IPS DF 6.9 (cell line): ENCODE measurements at places on chromosomes 12 and 14.

- 0 out of 2 replicates have a peak, but pooled peaks cover 3% of the 10 kb centered on the region for H3K36me3 ChIP-seq
- no peak overlapping the region for H3K27ac ChIP-seq
- H3K4me3 ChIP-seq, result no peak overlapping the region
- DNase-seq, result no peak
- no peaks in the 10 kb centered on the region for H3K27me3 ChIP-seq
- H3K4me1 ChIP-seq, result peaks cover 6% of the 10 kb centered on the region
Measured at GRCh38 chr12:48768147-48768546, 20.7 kb downstream of the ADCY6 start.

GRCh38 chr14:26996246-26996645, 398.4 kb upstream of the NOVA1 start:
- no peak overlapping the region for H3K4me3 ChIP-seq
- H3K36me3 ChIP-seq, result no peaks in the 10 kb centered on the region
- H3K27ac ChIP-seq, result no peak overlapping the region
- H3K4me1 ChIP-seq, result no peaks in the 10 kb centered on the region
- H3K27me3 ChIP-seq, result no peaks in the 10 kb centered on the region
- no peak for DNase-seq

DNA sequence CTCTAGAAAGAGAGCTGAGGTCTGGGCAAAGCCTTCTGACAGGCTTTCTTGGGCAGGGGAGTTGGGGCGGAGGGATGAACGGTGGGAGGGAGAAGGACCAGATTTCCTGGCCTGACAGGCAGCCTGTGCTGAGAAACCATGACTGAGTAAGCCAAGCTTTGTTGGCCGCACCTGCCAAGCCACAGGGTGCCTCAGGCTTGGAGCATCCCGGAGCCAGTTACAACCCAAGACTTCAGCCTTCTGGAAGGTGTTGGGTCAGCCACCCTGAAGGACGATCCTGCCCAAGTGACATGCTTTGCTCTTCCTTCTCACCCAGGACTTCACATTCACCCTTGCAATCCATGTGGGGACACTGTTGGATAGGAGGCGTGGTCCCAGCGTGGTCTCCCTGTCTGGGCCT, 21.0 kb upstream of the AQP2 start:
- H3K27ac ChIP-seq, result no peak overlapping the region
- H3K27me3 ChIP-seq, result no peaks in the 10 kb centered on the region
- no peaks in the 10 kb centered on the region for H3K4me1 ChIP-seq
- DNase-seq, result no peak
- no peak overlapping the region for H3K4me3 ChIP-seq

DNA sequence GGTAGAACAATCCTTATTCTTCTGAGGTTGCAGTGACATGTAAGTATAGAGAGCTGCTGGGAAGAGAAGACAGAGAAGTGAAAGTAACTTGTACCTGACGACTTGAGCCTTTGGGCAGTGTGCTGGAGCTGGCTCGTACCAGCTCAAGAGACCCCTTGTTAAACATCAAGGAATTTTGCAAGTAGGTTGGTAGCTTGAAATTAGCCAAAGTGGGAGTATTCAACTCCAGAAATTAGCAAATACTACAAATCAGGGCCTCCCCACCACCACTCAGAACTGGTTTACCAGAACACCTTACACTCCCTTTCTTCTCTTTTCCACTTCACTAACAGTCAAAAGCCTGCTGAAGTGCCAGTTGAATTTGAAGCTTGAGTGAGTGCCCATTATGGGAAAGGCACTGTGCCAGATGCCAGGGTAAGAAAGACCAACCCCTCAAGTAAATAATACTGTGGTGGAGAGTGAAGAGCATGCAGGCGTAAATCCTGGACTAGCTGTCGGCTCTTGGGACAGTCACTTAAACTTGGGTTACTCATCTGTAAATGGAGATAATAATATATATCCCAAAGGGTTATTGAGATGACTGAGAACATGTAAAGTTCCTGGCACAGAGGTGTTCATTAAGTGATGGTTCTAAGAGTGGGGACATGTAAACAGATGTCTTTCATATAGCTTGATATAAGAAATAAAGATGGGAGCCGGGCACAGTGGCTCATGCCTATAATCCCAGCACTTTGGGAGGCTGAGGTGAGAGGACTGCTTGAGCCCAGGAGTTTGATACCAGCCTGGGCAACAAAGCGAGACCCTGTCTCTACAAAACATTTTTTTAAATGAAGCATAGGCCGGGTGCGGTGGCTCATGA, 27.0 kb upstream of the EID3 start:
- no peak overlapping the region for H3K27ac ChIP-seq
- no peaks in the 10 kb centered on the region for H3K27me3 ChIP-seq
- no peaks in the 10 kb centered on the region for H3K4me1 ChIP-seq

DNA sequence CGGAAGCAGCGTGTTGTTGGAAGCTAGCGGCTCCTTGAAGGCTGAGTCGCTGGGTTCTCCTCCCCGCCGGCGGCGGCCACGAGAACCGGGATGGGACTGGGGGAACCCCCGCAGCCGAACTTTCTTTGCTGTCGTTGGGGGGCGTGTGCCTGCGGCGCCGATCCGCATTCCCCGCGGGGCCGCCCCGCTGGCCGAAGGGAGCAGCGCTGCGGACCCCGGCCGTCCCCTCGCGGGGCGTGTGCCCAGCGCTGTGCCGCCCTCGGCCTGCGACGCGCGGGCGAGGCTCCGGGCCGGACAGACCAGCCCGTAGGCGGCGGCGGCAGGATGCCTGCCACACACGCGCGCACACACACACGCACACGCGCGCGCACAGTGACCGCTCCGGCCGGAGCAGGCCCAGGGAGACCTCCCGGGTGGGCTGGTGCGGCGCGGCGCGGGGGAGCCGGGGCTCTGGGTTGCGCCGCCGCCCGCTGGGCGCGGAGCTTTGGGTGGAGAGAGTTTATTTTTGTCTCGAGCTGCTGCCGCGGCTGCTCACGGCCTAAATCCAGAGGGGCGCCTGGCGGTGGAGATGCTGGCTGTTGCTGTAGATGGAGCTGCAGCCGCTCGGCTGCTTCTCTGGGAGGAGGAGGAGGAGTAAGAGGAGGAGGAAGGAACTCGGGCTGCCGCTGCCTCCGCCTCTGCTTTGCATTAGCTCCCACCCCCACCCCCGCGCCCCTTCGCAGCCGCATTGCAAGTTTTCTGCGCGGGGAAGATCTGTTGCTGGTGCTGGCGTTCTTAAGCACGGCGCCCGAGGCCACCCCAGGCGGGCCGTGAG, at the start of gene SAMD4A:
Gene SAMD4A, plus strand, starts transcription at position 719 of the 814 bp plus-strand sequence. CDS start 789 bp downstream, outside the sequence.
- peaks cover 3% of the 10 kb centered on the region; the same call in 1 of the 2 replicates for H3K4me1 ChIP-seq
- no peaks in the 10 kb centered on the region for H3K36me3 ChIP-seq
- H3K27me3 ChIP-seq, result no peaks in the 10 kb centered on the region
- no peak within 1 kb of the TSS for H3K27ac ChIP-seq
- peak; percentile 31 for DNase-seq

DNA sequence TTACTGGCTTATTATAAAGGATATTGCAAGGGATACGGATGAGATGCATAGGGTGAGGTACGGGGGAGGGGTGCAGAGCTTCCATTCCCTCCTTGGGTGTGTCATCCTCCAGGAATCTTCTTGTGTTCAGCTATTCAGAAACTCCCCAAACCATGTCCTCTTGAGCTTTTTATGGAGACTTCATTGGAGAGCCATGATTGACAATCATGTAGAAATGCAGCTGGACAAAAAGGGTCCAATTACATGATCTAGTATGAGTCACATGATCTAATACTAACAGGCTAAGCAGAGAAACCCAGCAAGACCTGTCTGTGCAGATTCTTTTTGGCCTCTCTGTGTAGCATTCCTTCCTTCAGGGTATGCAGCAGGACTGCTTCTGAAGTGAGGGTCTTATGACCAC, 23.9 kb upstream of the FLVCR2 start:
- DNase-seq, result no peak
- H3K4me1 ChIP-seq, result no peaks in the 10 kb centered on the region
- H3K4me3 ChIP-seq, result no peak overlapping the region
- H3K27me3 ChIP-seq, result no peaks in the 10 kb centered on the region
- H3K36me3 ChIP-seq, result no peaks in the 10 kb centered on the region

- H3K27me3 ChIP-seq, result no peaks in the 10 kb centered on the region
- no peaks in the 10 kb centered on the region; the same call in 1 of the 2 replicates for H3K4me1 ChIP-seq
- no peaks in the 10 kb centered on the region for H3K36me3 ChIP-seq
- no peak for DNase-seq
- no peak overlapping the region for H3K27ac ChIP-seq
Measured at GRCh38 chr12:91104812-91105466, 6.4 kb downstream of the LUM start.

- no peaks in the 10 kb centered on the region for H3K27me3 ChIP-seq
- no peak overlapping the region for H3K4me3 ChIP-seq
- H3K4me1 ChIP-seq, result peaks cover 6% of the 10 kb centered on the region; the same call in 1 of the 2 replicates
- no peak for DNase-seq
- H3K27ac ChIP-seq, result no peak overlapping the region
- peaks cover 12% of the 10 kb centered on the region; the same call in 1 of the 2 replicates for H3K36me3 ChIP-seq
Measured at GRCh38 chr14:23481362-23481970, 12.0 kb downstream of the NGDN start.

DNA sequence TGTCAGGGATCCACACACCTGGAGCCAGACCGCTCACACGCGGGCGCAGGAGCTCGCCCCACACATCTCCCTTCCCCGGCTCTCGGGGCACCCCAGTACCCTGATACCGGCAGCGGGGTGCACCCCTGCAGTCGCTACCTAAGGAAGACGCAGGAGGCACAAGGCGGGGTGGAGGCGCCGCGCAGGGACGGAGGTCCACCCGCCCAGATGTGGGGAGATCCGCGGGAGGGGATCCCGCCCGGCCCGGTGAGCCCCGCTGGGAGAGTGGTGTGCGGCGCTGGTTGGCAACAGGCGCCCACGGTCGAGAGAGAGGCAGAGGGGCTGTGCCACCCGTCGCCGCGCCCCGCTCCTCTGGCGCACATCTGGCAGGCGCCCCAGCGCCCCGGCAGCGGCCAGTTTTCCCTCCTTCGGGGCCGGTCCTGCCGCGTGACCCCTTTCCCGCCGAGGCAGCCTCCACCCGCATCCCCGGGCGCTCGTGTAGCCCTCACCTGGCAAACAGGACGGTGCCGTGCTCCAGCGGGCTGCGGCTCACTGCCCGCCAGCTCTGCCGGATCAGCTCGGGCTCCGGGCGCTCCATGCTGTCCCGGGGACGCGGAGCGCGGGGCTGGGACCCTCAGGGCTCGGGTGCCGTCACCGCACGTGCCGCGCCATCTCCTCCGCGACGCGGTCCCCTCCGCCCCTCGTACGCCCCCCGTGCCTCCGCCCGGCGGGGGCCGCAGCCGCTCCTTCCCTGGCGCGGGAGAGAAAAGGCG, 469 bp downstream of the NGB start:
- DNase-seq, result no peak
- no peaks in the 10 kb centered on the region for H3K36me3 ChIP-seq
- H3K27ac ChIP-seq, result no peak overlapping the region
- peak overlapping the region; percentile 38; the same call in 1 of the 2 replicates for H3K4me3 ChIP-seq

DNA sequence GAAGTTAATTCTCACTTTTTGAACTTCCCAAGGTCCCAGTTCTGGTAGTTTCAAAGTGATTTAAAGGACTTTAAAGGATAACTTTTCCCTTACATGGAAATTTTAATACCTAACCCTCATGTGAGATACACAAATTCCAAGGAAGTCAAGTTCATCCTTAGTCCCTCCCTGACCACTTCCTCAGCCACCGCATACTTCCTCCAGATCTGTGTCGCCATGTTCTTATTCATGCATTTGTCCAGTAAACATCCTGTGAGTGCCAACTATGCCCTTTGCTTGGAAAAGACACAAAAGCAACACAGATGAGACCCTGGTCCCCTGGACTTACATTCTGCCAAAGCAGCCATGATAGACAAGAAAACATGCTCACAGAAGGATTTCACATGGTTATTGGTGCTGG, 206.6 kb downstream of the KSR2 start:
- no peak for DNase-seq
- H3K27me3 ChIP-seq, result no peaks in the 10 kb centered on the region
- no peak overlapping the region for H3K4me3 ChIP-seq
